Stimulated activated CD8-positive, alpha-beta memory T cell treated with anti-CD3 and anti-CD28 coated beads, Interleukin-4, amount 100 ng/mL, for 4 hours (primary cell): ENCODE measurements at places on chromosomes 2 and 18.

GRCh38 chr2:186733414-186733813 lies 39.6 kb downstream of the FAM171B start:
- DNase-seq, result no peak

DNA sequence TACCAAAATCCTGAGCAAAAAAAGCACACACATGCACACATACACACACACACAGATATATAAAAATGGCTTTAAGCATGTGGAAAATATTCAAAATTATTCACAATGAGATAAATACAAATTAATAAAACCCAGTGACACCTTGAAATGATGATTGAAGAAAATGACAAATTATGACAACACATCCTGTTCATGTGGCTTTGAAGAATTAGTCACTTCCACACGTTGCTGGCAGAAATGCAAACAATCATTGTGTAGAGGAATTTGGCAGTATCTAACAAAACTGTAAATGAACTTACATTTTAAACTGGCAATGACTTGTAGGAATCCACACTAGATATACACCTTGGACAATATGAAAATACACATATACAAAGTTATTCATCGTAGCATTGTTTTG lies 95.8 kb upstream of the RGPD4 start:
- DNase-seq, result no peak

DNA sequence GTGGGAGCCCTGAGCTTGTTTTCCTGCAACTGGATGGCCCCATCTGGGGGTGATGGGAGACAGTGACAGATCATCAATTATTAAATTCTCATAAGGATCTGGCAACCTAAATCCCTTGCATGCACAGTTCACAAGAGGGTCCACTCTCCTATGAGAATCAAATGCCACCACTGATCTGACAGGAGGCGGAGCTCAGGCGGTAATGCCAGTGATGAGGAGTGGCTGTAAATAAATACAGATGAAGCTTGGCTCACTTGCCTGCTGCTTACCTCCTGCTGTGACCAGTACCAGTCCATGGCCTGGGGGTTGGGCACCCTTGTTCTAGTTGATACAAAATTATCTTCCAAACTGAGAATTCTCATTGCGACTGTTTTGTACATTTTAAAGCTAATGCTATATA lies 258.6 kb downstream of the CTNNA2 start:
- no peak for DNase-seq

DNA sequence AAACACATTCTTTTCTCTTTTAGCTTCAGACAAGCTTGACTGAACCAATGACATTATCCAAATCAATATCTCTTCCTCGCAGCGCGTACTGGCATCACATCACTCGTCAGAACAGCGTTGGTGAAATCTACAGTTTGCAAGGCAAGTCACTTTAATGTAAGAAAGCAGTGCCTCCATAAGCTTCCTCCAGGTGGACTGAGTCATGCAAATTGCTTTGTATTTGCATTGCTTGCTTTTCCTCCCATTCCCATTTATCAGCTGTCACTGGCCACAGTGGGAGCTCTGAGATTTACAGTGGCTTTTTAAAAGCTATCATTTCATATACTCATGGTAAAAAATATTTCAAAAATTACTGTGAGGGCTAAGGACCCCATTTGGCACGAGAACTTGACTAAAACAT lies 189.9 kb downstream of the CD226 start:
- no peak for DNase-seq

GRCh38 chr2:237696461-237696860 lies 69.1 kb downstream of the LRRFIP1 start:
- DNase-seq, result no peak

- DNase-seq, result no peak
Observed at GRCh38 chr2:106607371-106607770, 120.2 kb downstream of the CD8B2 start.

DNA sequence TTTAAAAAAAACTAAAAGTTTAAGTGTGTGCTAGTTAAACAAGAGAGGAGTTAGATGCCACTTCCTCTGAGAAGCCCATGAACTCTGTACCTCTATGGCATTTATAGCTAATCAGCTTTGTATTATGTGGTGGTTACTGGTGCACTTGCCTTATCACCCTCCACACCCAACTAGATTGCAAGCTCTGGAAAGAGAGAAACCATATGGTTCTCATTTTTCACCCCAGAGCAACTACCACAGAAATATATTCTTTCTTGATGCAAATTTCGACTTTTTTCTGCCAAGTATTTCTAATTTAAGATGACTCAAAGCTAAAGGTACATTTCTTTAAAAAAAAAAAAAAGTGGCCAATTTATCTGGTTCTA lies 24.2 kb downstream of the RAPH1 start:
- DNase-seq, result no peak

DNA sequence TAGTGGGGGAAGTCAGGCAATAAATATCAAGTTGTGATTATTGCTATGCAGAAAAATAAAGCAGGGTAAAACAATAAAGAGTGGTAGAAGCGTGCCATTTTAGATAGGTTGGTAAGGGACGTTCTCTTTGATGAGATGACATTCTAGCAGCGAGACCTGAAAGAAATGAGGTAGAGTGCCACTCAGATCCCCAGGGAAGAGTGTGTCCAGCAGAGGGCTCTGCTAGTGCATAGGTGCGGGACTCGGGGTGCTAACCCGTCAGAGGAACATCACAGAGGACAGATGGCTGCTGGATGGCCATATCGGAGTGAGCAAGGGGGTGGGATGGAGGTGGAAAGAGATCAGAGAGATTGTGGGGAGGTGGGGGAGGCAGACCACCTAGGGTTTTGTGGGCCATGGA lies 16.3 kb upstream of the GTF2A1L start:
- DNase-seq, result no peak

- DNase-seq, result no peak
Observed at GRCh38 chr2:10973766-10974165, 62.0 kb downstream of the KCNF1 start.

- no peak for DNase-seq
Observed at GRCh38 chr2:189409131-189409530, 32.1 kb upstream of the WDR75 start.

DNA sequence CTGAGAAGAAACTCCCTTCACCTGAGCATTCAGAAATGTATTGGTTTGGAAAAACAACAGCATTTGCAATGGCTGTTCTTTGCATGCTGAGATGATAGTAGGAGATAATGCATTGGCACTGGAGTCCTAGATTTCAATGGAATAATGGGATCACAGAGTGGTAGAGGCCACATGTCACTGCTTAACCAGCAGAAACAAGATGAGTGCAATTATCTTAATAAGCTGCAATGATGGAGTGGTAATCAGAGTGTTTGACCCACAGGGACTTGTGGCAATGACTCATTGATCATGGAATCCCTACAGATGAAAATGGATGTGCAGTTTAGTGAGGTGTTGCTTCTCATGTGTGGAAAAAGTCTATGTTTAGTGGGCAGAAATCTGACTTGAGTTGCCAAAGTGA lies 218.8 kb upstream of the ZEB2 start:
- DNase-seq, result no peak

GRCh38 chr2:68404893-68405799 lies 40.1 kb downstream of the PLEK start:
- DNase-seq, result no peak

DNA sequence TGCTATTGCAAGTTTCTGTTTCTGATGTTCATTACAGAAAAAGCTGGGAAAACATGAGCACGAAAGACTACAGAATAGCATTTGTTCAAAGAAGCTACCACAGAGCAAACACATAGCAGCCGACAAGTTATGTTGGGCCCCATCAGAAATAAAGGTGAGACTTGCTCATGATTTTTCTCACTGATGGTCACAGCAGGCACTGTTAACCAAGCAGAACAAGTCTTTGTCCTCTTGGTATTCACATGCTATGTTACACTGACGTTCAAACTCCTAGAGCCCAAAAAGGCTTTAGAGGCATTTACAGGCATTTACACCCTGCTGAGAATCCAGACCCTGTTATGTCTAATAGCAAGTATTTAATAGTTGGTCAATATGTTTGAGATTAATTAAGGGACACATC lies 235.0 kb upstream of the HNMT start:
- DNase-seq, result no peak

GRCh38 chr18:52700816-52701215 lies 360.8 kb downstream of the DCC start:
- no peak for DNase-seq

DNA sequence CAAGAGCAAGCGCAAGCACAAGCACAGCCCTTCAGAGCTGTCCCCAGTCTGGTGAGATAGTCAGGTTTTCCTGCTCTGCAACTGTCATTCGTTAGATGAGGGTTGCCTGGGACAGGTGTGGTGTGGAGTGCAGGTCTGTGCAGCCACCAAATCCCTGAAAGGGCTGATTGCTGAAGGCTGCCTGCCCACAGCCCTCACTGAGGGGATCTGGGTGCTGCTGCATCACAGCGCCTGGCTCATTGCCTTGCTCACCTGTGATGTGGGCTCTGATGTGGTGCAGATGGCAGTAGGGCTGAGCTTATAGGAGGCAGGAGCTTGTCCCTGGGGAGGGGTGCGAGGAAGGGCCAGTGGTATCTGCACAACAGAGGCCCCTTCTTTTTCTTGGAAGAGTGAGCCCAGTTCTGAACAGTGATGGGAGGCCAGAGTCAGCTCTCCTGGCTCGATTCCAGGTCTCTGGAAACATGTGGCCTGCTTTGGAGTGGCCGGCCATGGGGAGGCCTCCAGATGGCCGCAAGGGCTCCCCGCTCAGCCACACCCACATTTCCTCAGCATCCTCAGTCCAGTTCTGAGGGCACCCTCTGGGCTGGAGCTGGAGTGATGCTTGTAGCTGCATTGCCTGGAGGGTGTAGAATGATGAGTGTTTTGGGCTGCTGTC lies 11.4 kb downstream of the UBE2F start:
- DNase-seq, result no peak

- DNase-seq, result no peak
Observed at GRCh38 chr2:211946960-211947359, 591.6 kb downstream of the ERBB4 start.

GRCh38 chr2:38514603-38515154 lies 88.0 kb downstream of the HNRNPLL start:
- DNase-seq, result no peak

- no peak for DNase-seq
Observed at GRCh38 chr2:96860065-96861029, 2.5 kb upstream of the ANKRD39 start.

- no peak for DNase-seq
Observed at GRCh38 chr2:73089270-73090030, 17.9 kb upstream of the SFXN5 start.

DNA sequence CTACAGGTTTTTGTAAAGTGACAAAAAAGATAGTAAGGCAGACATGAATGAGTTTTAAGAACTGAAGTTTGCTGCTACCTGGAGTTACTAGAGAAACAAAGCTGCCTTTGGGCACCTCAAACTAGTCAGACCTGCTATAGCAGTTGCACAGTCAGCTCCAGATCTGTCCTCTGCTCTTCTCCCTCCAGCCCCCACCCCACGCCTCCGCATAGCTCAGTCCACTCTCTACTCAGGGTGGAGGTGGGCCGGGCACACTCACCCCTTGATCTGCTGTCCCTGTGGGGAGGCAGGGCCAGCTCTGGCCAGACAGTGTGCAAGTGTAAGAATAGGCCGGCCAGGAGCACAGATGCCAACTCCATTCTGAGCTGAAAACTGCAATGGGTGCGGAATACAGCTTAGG lies 4.1 kb downstream of the SERTAD2 start:
- no peak for DNase-seq

DNA sequence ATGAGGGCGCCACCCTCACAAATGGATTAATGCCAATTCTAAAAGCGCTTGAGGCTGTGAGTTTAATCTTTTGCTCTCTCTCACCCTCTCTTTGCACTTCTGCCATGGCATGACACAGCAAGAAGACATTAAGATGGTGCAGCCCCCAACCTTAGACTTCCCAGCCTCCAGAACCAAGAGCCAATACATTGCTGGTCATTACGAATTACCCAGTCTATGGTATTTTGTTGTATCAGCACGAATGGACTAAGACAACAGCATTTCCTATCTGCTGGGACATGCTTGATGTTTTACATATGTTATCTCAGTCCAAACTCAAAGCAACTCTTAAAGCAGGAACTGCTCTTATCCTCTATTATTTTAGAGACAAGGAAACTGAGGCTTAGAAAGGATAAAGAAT lies 222.9 kb downstream of the STK39 start:
- no peak for DNase-seq

DNA sequence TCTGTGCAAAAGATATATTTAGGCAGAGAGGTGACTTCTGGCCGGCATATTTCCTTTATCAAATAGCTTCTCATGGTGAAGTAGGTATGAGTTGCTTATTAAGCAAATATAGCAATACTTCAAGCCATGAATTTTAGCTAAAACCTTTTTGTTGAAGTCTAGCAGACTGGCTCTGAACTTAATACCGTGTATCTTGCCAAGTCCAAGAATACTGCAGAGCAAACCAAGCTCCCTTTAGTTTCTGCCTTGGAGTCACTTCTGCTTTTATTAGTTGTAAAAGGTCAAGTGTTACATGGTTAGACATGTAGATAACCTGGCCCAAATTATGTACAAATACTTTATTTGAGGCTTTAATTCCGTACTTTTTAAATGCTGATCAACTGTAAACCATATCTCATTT lies 627.6 kb upstream of the PKDCC start:
- no peak for DNase-seq

DNA sequence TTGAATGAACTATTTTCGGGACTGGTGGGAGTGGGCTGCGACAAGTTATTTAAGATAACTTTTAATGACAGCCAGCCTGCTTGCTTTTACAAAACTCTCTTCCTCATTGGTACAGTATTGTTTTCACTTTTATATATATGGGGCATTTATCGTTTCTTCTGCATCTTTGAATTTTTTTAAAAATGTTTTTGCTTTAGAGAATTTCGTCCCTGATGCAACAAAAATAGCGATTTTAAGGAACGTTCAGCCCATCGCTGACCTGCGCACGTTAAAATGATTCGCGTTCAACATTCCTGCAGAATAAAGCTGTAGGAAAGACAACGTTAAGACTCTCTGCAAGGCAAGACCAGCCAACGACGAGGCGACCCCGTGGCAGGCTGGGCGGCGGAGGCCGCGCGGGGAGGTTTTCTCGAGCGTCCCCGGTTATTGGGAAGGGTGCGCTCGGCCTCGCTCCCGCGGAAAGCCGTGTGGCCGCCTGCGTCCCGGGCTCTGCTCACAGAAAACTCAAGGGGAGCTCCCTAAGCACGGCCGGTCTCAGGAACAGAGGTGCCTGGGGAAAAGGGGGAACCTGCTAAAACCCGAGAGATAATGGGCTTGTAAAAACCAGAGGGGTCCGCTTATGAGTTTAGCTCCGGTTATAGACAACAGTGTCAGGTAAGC lies 3.0 kb downstream of the PAX8 start:
- DNase-seq, result no peak

GRCh38 chr2:12451726-12452125 lies 265.0 kb upstream of the TRIB2 start:
- no peak for DNase-seq

- DNase-seq, result no peak
Observed at GRCh38 chr18:3453540-3454364, 3.8 kb downstream of the TGIF1 start.

GRCh38 chr2:109188898-109189297 lies 59.9 kb downstream of the SH3RF3 start:
- DNase-seq, result no peak

GRCh38 chr2:30622452-30622851 lies 175.4 kb downstream of the LCLAT1 start:
- peak; percentile 1 for DNase-seq

- no peak for DNase-seq
Observed at GRCh38 chr2:47346107-47346506, 56.8 kb upstream of the MSH2 start.

- DNase-seq, result no peak
Observed at GRCh38 chr2:26349690-26350089, 3.1 kb upstream of the ADGRF3 start.

GRCh38 chr2:178479275-178479616 lies 846 bp upstream of the FKBP7 start:
- no peak for DNase-seq

- DNase-seq, result no peak
Observed at GRCh38 chr18:26460449-26461091, 87.8 kb downstream of the KCTD1 start.

GRCh38 chr2:109260886-109261700 lies 132.1 kb downstream of the SH3RF3 start:
- DNase-seq, result no peak
